Psoas muscle (tissue), 8 donors: ENCODE measurements at places on chromosomes 2 and 18.

GRCh38 chr18:77062518-77063003 lies 70.0 kb downstream of the MBP start:
- no peak for DNase-seq

GRCh38 chr2:58032764-58033080 lies 13.9 kb upstream of the VRK2 start:
- DNase-seq: no peak

- no peak for DNase-seq
Measured at GRCh38 chr2:74584088-74584645, 29.6 kb downstream of the DOK1 start.

- DNase-seq: no peak
Measured at GRCh38 chr2:182652326-182652725, 63.7 kb upstream of the DNAJC10 start.

GRCh38 chr18:49303379-49303778 lies 157.1 kb downstream of the DYM start:
- no peak for DNase-seq

- no peak for DNase-seq
Measured at GRCh38 chr2:13227578-13227977, 510.8 kb downstream of the TRIB2 start.
